ENCODE measurements at places on chromosomes 5 and 9.
A peak's percentile ranks its signal among the peaks of the same experiment; 100 is the strongest.

DNA sequence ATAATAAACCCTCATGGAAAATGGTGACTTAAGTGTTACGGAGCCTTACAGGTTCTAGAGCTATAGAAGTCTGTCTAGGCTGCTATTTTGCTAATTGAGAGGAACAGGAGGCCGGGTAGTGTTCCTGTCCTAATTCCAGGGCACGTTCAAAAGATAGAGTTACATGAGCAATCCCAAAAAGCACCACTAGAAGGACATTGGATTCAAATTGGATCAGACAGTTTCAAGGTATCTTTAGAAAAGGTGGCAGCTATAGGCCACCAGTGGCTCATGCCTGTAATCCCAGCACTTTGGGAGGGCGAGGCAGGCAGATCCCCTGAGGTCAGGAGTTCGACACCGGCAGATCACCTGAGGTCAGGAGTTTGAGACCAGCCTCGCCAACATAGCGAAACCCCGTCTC lies 458.8 kb downstream of the TMEM232 start:
- DNase-seq: no peak

DNA sequence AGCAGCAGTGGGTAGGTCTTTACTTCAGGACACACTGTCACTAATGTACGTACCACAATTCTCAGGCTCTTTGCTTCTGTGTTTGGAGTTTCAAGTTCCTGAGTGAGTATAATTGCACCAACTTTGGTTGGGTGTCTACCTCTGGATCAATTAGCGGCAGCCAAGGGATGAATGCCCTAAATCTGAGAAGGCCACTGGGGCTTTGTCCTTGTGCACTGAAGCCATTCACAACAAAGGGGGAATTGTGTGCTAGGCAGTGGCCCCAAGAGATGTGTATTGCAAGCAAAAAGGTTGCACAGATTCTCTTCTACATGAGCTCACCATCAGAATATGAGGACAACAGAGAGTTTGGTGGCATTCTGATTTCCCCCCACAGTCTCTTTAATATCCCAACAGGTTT lies 3.9 kb upstream of the PHF24 start:
- no peak for DNase-seq

DNA sequence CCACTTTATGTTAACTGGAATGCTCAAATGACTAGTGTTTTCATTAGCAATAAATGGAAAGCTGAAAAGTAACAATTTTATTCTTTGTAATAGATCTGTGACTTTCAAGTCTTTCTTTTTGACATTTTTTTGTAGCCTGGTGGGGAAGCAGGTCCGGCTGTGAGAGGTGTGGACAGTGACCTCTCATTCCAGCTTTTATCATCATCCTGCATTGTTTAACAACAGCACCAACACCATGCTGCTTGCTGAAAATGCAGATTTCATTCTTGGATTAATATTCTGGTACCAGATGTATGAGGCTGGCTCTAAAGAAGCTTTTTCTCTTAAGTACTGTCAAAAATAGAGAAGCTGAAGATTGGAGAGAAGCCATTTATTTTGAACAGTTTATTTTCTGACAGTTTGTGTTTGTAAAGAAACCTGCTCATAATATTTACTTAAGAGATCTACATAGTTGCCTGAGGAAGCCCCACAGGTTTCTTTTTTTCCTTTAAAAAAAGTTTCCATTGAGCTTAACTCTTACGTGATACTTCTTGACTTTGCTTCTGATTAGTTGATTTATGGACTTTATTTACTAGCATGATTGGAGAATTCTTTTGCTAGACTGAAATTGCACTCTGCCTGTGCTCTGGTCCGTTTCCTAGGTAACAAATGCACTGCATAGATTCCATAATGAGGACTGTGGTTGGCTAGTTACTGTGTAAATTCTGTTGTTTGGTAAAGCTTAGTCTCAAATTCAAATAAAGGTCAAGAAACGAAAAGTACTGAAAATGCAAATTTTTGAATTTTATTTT lies 3.4 kb downstream of the KIAA1958 start:
- no peak for DNase-seq

- DNase-seq: no peak
Measured at GRCh38 chr5:88540471-88541115, 271.9 kb upstream of the TMEM161B start.

- DNase-seq: peak; percentile 25
Measured at GRCh38 chr5:132751444-132751843, 4.2 kb downstream of the CCNI2 start.

DNA sequence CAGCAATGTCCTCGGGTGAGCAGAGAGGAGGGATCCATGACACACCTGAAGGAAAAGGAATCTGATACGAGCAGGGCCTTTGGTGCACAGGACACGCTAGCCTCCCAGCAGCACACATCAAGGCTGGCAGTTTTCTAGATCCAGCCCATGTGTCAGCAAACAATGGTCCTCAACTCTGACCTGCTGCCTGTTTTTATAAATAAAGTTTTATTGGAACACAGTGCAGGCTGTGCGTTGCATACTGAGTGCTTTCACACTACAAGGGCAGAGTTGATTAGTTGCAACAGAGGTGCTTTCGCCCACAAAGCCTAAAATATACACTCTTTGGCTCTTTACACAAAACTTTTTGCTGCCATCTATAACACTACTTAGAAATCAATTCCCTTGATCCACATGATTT lies 147.1 kb downstream of the MYO10 start:
- DNase-seq: no peak

DNA sequence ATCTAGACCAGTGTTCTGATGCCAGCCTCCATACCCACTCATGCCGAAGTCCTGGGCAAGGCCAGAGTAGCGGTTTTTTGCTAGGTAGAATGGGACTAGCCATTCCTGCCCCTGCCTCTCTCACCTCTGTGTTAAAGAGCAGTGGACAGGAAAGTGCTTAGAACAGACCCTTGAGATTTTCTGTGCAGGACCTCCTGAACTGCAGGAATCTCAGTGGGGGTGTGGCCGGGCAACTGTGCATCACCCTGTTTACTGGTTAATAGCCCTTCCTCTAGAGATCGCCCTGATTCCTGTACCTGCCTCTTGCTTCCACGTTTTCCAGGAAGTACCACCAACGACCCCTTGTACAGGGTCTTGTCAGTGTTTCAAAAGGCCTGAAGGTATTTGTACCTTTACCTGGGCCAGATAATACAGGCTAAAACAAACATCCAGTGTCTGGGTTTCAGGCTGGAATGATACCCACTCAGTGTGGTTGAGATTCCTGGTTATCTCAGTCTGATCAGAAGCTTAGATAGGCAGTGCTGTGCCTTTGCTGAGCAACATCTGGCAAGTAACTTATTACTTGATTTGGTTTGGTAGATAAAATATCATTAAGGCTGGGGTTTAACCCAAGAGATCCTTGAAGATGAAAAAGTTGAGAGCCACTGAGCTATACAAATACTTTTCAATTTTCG lies 65.9 kb downstream of the RGS3 start:
- no peak for DNase-seq

- no peak for DNase-seq
Measured at GRCh38 chr9:122332083-122332482, 38.7 kb upstream of the PTGS1 start.

DNA sequence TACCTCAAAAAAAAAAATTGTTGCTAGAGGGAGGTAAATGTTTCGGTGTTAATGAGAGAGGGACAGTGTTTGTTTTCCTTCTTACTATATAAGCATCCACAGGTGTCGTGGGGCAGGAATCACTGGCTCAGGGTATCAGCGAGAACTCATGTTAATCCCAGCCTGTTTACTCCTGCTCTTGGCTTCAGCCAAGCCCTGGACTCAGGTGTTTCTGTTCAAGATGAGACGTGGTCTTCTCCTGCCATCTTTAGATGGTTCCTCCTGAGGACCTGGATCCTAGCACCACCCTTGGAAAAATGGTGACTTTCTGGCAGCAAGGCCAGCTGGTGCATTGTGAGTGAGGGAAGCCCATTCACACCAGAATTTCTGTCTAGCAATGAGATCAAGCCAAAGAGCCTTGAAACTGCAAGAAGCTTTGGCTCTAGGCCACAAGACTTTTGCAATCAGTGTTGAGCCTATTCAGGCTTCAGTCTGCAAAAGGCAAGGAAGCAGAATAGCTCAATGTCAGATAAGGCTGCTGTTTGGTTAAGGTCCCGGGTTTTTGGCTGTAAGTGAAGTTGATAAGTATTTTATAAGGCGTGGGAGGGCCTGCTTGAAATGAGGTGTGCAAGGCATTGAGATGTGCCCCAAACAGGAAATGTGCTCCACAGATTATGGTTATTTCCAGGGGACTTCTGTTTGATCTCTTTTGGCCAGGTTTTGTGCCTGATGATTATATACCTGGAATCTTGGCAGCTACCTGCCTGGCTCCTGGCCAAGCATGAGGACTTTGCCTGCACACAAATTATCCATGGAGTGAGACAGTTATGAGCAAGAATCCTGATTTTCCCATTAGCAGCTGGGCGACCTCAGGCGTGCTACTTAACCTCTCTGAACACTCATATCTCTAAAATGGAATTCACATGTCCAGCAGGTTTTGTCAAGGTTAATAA lies 99.8 kb downstream of the TENT4A start:
- DNase-seq: no peak

GRCh38 chr5:143582869-143583268 lies 179.4 kb upstream of the NR3C1 start:
- DNase-seq: no peak

DNA sequence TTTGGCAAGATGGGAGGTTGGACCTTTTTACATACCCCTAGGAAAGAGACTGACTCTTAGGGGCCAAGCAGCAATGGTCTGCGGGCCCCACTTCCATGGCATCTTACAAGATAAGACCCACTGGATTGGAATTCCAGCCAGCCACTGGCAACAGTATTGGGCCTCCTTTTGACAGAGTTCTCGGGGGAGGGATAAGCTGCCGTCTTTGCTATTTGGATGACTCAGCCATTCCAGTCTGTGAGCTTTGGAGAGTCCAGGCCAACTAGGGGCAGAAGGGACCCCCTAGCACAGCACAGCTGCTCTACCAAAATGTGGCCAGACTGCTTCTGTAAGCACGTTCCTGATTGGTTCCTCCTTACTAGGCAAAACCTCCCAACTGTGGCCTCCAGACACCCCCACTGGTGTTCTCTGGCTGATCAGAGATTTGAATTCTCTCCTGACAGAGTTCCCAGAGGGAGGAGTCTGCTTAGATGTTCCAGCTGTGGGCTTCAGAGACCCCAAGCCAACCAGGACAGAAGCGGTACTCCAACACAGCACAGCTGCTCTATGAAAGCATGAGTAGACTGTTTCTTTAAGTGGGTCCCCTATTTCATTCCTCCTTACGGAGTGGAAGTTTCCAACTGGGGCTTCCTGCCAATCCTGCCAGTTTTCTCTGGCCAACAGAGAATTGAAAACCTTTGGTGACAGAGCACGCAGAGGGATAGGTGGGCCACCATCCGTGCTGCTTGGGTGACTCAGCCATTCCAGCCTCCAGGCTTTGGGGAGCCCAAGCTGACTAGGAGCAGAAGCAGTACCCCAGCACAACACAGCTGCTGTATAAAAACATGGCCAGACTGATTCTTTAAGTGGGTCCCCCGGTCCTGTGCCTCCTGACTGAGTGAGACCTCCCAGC lies 672.1 kb upstream of the RIOK2 start:
- DNase-seq: no peak

DNA sequence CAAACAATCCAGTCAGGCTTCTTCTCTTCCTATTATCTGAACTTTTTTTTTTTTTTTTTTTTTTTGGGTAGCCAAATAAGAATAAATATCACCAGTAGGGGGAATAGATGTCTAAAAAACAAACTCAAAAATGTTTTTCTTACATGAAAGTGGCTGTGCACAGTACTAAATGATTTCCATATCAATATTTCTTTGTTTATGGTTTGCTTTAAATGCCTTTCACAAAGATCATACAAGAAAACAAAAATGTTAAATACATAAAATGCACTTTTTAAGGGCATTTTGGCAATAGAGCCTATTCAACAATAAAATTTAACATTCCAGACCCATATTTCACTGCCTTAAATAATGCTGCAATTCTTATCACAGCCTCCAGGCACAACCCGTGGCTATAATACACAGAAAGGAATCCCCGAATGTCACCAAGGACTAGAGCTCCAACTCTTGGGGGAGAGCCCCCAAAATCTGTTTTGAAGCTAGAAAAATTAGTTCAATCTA lies 91.1 kb upstream of the TBCA start:
- no peak for DNase-seq

GRCh38 chr5:113336975-113337374 lies 97.8 kb downstream of the TSSK1B start:
- peak; percentile 4 for DNase-seq

DNA sequence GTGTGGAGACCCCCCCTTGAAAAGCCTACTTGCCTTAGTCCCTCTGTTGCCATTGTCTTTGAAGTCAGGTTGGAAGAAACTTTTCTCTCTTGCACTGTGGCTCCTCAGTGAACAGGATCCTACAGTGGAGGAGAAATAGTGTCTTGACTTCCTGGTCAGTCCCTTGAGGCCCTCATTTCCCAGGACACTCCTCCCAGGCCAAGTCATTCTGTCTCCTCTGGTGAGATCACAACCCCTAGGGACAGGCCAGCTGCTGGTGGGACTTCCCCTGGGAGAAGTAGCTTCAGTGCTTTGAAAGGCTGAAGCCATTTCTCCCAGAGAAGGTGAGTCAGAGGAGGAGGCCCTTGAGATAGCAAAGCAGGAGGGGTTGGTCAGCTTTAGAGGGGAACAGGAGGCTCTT lies 10.1 kb upstream of the GRIA1 start:
- DNase-seq: no peak

GRCh38 chr5:18461766-18462165 lies 827.5 kb downstream of the TAF11L14 start:
- DNase-seq: no peak

DNA sequence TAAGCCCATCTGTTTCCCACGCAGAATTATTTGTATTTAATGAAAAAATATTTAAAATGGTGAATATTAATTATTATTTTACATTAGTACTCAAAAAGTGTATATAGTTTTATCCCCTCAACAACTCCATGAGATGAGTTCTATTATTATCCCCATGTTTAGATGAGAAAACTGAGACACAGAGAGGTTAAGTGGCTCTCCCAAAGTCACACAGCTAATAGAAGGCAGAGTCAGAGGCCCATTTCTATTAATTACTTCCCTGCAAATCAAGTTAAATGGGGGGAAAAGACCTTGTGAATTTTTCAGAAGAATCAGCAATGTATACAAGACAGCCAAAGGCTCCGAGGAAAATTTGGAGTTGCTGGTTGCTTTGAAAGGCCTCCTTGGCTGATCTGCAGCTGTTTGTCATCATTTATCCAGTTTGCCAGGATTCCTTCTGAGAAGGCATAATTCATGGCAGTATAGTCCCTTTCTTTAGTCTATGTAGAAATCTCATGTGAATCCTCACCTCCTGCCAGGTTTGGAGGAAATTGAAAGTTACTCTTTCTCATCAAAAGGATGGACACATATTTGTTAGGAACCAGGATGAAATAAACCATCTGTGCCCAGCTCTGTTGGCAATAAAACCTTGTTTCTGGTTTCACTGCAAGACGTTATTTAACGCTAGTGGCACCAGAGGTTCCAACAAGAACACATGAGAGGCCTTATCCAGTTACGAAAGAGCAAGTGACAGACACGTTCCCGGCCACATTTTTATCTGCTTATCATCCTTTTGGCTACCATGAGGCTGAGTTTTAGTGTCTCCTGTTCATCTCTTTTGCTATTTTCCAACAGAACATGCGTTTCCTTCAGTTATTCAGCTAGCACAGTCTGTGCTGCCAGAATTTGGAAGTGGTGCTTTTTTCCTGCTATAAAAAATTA lies 621 bp downstream of the FYB1 start:
- no peak for DNase-seq

All from CD4-positive, alpha-beta T cell treated with Interleukin-4 for 1 hour (primary cell).